ENCODE measurements at places on chromosomes 12 and 14.

- DNase-seq, result no peak
Measured at GRCh38 chr12:98418357-98419075, 96.9 kb upstream of the TMPO start.

- no peak for DNase-seq
Measured at GRCh38 chr12:6182279-6182898, 17.8 kb upstream of the CD9 start.

- no peak for DNase-seq
Measured at GRCh38 chr12:64744422-64745258, 14.6 kb downstream of the GNS start.

GRCh38 chr12:117058442-117059072, 40.7 kb downstream of the TESC start:
- no peak for DNase-seq

GRCh38 chr14:42307239-42307825, 700.7 kb downstream of the LRFN5 start:
- DNase-seq, result no peak

DNA sequence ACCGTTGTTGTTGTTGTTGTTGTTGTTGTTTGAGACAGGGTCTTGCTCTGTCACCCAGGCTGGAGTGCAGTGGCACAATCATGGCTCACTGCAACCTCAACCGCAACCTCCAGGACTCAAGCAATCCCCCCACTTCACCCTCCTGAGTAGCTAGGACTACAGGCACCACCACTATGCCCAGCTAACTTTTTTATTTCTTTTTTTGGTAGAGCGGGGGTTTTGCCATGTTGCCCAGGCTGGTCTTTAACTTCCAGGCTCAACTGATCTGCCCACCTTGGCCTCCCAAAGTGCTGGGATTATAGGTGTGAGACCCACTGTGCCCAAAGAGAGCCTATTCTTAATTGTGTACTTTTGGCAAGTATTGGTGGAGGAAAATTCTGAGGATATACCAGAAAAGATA, 25.7 kb downstream of the MOK start:
- no peak for DNase-seq

DNA sequence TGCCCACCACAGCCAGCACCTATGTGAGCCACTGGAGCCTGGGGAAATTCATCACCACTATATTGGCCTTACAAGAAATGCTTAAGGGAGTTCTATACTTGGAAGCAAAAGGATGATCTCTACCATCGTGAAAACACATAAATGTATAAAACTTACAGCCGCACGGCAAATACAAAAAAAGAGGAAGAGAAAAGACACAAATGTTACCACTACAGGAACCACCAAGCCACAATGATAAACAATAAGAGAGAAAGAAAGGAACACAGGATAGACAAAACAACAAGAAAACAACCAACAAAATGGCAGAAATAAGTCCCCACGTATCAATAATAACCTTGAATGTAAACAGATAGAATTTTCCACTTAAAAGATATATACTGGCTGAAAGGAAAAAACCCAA, 267.5 kb downstream of the TMEM121 start:
- DNase-seq, result no peak

Data from Ammon's horn (tissue), 1 donor.